ENCODE measurements at places on chromosomes 5 and 9.

DNA sequence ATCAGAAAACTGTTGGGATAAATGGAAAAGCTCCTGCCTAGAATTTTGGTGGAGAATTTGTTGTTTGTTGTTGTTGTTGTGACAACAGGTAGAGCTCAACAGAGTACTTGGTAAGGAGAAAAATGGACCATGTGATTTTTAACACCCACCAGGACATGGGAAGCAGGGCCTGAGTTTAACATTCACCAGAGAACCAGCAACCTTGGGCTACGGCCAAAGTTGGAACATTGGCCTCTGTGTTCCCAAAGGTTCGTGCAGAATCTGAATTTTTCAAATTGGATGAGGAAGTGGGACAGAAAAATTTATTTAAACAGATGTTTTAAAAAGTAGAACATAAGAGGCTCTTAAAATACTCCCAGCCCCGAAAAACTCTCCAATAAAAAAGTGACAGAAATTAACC is 127.0 kb downstream of the GNA14 start:
- DNase-seq: no peak

GRCh38 chr9:126822278-126822677 is 17.4 kb downstream of the ZBTB43 start:
- no peak for DNase-seq

GRCh38 chr9:22512495-22512894 is 65.9 kb downstream of the DMRTA1 start:
- no peak for DNase-seq

DNA sequence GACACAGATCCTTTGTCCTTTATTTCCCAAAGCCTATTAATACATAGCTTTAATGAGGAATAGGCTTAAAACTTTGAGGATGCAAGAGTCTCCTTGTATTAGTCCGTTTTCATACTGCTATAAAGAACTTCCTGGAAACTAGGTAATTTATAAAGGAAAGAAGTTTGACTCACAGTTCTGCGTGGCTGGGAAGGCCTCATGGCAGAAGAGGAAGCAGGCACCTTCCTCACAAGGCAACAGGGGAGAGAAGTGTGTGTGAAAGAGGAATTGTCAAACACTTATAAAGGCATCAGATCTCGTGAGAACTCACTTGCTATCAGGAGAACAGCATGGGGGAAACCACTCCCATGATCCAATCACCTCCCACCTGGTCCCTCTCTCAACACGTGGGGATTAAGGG is 5.4 kb upstream of the CLK4 start:
- no peak for DNase-seq

GRCh38 chr9:124414612-124415011 is 630 bp downstream of the PSMB7 start:
- no peak for DNase-seq

- DNase-seq: peak; percentile 9
These were observed 77.6 kb upstream of the CEP78 start for GRCh38 chr9:78158286-78158685.

DNA sequence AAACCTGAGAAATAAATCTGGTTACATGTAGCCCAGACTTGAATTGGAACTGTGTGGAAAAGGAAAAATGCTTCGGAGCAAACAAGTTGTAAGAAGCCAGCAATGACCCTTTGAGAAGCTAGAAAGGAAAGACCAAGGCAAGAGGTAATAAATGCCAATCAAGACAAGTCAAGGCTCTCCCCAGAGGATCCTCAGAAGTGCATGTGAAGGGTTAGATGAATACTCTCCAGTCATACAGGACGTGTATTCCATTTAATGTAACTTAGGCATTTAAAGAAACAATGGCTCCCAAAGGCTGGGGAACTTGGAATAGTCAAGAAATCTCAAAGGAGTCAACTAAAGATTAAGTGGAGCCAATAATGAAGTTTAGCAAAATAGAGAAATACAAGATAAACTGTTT is 36.2 kb downstream of the EPB41L4A start:
- no peak for DNase-seq

DNA sequence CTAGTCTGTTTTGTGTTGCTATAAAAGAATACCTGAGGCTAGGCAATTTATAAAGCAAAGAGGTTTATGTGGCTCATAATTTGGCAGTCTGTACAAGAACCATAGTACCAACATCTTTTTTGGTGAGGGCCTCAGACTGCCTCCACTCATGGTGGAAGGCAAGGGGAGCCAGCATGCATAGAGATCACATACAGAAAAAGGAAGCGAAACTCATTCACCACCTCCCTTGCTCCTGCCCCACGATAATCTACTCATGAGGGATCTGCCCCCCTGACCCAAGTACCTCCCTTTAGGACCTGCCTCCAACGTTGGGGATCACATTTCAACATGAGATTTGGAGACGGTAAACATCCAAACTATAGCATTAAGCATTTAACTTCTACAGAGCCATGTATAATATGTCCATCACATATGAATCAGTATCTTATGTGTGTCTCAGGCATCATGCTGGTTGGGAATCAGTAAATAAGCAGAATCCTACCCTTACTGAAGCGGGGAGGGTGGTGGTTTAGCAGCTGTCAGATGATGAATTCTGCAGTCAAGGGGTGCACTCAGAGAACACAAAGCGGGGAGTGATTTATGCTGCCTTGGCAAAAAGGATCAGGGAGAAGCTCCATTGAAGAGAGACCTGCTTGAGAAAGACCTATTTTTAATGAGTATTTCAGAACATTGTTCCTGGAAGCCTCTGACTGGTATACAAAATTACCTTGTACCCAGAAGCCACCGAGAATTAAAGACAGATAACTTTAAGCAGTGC is 34.8 kb downstream of the HMGXB3 start:
- no peak for DNase-seq

- no peak for DNase-seq
These were observed 1611.0 kb upstream of the ACO1 start for GRCh38 chr9:30773427-30773826.

GRCh38 chr5:145712245-145712644 is 122.9 kb downstream of the PRELID2 start:
- DNase-seq: no peak

GRCh38 chr9:108191065-108191464 is 664.7 kb downstream of the ACTL7B start:
- peak; percentile 58 for DNase-seq

DNA sequence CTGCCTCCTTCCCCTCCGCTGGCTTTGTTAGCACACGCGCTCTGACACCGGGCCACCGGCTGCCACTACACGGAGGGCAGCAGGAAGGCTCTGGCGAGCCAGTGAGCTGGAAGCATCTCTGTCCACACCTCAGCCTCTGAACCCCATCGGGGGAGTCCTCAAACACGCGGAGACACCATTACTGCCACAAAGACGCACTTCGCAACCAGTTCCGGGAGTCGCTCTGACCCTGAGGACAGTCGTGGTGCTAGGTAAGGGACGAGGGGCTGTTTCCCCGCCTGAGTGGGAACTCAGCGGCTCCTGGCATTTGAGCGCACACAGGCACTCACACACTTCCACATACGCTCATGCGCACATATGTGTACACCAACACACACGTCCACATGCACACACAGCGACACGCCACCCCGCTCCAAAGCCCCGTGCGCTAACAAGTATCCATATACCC is 160.0 kb downstream of the C9orf152 start:
- DNase-seq: peak; percentile 21

- DNase-seq: no peak
These were observed 42.1 kb upstream of the ZFAND5 start for GRCh38 chr9:72407114-72407513.

- no peak for DNase-seq
These were observed 204.1 kb upstream of the EFNA5 start for GRCh38 chr5:107874795-107875194.

DNA sequence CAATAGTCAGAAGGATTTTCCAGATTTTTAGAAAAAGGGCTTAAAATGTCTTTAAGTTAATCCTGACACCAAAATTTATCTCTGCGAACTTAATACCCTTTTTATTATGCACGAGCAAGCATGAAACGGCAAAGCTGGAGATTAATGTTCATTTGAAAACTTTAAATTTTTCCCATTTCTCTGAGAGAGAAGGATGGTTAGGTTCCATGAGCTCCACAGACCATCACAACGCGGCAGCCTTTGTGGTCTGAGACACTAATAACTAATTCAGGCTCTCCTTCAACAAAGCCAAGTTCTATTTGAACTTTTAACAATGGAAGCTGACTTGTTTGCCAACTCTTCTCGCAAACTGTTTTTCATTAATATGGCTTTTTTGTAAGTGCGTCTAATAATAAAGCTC is 94.7 kb downstream of the MYO10 start:
- DNase-seq: no peak

DNA sequence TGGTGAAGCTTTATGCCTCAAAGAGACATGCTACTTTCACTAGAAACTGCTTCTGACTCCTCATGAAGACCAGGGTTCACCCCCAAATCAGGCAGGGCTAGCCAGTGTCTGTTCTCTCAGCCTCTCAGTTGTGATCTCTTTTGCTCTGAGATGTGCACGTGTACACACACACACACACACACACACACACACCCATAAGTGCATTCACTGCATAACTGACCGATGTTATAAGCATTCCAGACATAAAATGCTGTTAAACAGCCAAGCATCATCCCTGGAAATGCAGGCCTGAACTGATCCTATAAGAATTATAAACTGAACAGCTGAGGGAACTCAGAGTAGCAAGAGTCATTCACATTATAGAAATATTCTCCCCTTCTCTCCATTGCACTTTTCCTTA is 85.0 kb downstream of the FSTL4 start:
- DNase-seq: no peak

All from suppressor macrophage (primary cell).